ENCODE measurements at places on chromosomes 7 and 10. TPM values are rescaled to one million over a fixed set of nuclear protein-coding genes. Genes with fewer than 3 reads are reported as not detected.

GRCh38 chr10:95308389-95309302, 17.8 kb upstream of the PDLIM1 start:
- peaks cover 21% of the 10 kb centered on the region for H3K4me1 ChIP-seq
- H3K27me3 ChIP-seq, result no peaks in the 10 kb centered on the region
- no peaks in the 10 kb centered on the region for H3K36me3 ChIP-seq
- peak overlapping the region; percentile 70 for H3K27ac ChIP-seq
- H3K4me3 ChIP-seq, result no peak overlapping the region

DNA sequence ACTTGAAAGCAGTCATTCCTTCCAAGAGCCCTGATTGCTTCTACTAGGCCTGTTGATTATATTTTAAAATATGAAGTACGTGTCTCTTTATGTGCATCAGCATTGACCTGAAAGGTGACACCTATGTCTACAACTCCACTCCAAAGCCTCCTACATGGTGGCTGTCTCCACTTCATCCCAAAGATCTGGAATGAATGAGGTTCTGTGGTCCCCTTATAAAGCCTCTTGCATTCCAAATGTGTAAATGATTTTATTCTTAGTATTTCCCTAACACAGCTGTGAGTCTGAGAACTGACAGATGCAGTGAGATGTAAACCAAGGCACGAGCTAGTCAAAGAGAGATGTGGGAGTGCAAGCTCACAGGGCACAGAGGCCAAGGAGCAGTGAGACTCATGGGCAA, 176.0 kb upstream of the SVIL start:
- peaks cover 29% of the 10 kb centered on the region for H3K4me1 ChIP-seq
- H3K27ac ChIP-seq, result no peak overlapping the region
- no peaks in the 10 kb centered on the region for H3K27me3 ChIP-seq

Gene CDK14
- total RNA-seq, result 131 TPM

Gene BAIAP2L1
- 10.9 TPM for total RNA-seq

Gene LRRD1
- not detected for total RNA-seq

Measured in osteocyte (in vitro differentiated cells).